ENCODE measurements at places on chromosomes 16 and 17.

DNA sequence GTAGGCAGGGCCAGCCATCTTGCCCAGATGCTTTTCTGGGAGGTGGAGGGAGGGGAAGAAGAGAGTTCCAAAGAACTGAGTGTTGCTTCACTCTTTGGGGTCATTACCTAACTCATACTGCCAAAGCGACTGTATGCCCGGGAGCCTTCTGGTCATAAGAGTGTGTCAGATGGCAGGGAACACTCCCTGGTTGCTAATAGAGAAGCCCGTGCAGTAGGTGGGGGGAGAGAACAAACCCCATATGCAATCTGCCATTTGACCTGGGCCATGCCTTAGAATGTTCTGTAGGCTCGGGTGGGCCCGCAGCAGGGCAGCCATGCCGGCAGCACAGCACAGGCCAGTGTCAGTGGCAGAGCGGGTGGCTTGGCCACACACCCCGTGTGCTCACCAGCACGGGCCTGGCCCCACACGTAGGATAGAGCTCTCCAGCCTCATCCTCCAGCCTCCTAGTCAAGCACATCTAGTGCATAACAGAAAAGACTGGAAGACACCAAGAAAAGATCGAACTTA is 120.5 kb downstream of the SOCS1 start:
- DNase-seq = no peak

GRCh38 chr16:71264299-71264698 is 24.9 kb downstream of the CMTR2 start:
- DNase-seq = no peak

DNA sequence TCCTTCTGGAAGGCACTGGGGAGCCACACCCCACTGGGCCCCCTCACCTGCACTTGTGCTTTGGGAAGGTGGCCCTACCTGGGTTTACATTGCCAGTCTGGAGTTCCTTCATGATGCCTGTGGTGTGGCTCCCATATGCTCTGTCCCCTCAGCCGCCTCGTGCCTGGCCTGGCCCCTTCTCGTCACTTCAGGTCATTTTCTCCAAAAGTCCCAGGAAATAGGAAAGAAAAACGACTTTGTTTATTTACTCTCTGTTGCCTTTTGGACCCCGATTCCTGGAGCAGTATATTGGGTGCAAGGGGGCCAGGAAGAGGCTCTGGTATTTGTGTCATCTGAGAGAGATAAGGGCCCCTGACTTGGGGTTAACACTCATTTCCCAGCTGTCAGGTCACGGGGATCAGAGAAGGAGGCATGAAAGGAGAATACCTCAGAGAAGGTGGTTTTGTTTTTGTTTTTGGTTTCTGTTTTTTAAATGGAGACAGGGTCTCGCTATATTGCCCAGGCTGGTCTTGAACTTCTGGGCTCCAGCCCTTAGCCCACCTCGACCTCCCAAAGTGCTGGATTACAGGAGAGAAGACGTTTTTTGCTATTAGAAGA is 4.7 kb downstream of the SOCS3 start:
- DNase-seq = no peak

GRCh38 chr16:78503602-78504001 is 404.1 kb downstream of the WWOX start:
- peak; percentile 31 for DNase-seq

DNA sequence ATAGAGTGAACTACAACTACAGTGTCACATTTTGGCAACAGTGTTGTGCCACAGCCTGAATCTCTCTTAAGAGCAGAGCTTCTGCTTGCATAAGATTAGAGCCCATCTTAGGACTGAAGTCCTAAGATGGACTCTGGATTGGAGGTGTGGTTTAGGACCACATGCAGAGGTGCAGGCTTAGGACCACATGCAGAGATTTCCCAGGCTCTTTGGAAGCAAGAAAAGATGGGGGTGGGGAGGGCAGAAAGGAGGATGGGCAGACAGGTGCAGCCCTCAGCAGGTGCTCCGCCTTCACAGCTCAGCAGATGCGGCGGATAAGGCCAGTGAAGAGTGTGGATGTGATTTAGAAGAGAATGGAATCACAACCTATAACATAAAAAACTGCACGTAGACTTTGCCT is 128.7 kb downstream of the TANGO6 start:
- no peak for DNase-seq

- DNase-seq = no peak
Observed at GRCh38 chr17:14204084-14204483, 32.6 kb downstream of the CDRT15 start.

GRCh38 chr17:73705594-73705993 is 61.3 kb upstream of the SDK2 start:
- DNase-seq = no peak

DNA sequence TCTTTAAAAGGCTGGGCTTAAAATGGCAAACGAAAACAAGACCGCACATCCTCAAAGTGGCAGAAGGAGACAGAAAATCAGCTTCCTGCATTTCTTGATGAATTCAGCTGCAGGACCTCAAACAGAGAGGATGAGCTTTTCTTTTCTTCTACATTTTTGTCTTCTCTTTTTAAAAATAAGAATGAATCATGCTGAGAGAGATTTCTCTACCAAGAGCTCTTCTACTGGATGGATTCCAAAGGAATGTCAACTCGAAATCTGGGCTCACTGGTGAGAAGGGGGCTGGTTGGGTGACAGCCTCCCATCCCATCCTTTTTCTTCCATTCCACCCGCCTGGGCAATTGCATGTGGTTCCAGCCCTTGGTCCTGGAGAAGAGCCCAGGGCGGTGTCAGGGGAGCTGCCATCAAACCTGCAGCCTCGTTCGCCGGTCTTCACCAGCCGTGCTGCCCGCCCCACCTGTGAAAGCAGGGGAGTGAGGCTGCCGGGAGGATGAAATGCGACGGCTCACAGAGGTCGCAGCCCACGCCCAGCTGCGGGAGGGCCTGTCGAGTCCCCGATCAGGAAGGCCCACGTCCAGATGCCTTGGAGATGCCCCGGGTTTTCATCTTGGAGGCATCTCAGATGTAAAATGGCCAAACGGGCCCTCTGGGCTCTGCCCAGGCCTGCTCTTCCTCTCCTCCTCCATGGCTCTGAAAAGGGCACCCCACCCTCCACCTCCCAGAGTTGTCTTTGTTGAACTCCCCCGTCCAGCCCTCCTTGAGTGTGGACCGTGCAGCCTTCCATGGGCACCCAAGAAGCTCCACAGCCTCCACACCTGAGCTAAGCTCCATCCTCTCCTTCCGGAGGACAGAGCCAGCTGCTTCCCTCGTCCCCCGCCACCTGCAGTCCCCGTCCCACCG is 121.9 kb downstream of the FOXL1 start:
- DNase-seq = no peak

DNA sequence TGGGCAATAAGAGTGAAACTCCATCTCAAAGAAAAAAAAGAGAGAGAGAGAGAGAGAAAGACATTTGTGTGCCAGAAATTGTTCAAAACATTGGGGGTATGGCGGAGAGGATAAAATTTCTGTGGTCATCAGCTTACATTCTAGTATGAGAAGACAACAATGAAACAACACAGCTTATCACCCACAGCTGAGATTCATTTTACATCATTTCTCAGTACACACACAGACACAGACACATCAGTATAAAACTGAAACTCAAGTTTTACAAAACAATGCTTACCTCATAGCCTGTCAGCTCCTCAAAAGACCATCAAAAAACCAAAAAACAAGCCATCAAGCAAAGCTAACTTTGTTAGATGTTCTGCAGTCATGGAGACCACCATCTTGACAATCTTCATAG is 31.4 kb upstream of the CNEP1R1 start:
- DNase-seq = no peak

- no peak for DNase-seq
Observed at GRCh38 chr16:351804-352520, 561 bp downstream of the AXIN1 start.

DNA sequence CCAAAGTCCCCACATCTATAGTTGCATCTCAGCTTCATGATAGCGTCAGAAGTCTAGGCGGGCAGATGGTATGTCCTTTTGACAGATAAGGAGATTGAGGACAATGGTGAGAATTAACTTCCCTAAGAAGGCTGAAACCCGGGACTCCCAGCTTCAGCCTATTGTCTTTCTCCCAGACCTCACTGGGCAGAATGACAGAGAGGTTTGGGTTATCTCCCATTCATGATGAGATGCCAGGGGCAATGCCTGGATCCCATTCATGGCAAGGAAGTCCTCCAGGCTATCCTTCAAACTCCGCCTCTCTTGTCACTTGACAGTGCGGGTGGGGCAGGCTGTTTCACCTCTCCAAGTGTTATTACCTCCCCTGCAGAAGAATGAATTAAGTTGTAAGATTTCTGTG is 100.3 kb downstream of the IRX5 start:
- DNase-seq = no peak

DNA sequence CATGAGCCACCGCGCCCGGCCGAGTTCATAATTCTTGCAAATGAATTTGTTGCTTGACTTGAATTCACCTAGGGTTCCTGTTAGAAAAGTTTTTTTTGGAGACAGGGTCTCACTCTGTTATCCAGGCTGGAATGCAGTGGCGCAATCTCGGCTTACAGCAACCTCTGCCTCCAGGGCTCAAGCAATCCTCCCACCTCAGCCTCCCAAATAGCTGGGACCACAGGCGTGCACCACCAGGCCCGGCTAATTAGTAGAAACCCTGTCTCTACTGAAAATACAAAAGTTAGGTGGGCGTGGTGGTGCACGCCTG is 99.8 kb downstream of the MYH11 start:
- DNase-seq = no peak

- no peak for DNase-seq
Observed at GRCh38 chr17:57721967-57722703, 23.0 kb downstream of the CCDC182 start.

DNA sequence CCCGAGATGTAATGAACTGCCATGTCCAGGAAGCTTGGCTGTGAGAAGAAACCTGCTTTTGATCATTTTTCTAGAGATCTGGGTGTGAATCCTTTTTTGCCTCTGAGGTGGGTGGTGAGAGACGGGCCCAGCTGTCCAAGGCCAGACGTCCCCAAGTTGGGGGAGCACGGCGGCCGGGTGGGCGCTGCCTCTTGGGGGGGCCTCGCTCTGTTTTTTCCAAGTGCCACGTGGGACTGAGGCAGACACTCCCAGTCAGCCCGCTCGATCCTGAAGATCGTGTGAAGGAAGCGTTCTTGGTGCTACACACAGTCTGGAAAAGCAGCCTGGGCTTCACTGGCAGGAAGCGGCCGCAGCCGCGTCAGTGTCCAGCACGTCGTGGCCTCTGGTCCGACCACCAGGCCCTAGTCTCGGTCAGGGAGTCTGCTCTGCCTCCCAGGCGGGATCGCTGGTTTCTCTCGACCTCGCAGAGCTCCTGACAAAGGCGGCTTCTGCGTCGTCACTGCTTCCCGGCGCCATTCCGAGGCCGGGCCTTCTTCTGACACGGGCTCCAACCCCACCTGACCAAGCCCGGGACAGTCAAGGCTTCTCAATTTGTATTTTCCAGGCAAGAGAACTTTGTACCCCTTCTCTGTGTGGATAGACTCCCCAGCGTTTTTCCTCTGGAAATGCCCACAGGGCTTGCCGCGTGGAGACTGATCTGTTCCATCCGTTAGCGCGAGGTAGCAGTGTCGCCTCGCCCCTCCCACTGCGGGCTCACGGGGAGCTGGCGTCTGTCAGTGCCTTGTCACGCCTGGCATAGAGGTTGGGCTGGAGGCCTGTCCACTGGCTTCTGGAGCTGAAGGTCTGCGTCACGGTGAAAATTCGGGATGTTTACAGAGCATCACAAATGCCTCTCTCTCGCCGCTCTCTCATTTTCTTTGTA is 12.4 kb downstream of the PRSS27 start:
- DNase-seq = no peak

GRCh38 chr17:72282439-72283029 is 161.7 kb downstream of the SOX9 start:
- no peak for DNase-seq

DNA sequence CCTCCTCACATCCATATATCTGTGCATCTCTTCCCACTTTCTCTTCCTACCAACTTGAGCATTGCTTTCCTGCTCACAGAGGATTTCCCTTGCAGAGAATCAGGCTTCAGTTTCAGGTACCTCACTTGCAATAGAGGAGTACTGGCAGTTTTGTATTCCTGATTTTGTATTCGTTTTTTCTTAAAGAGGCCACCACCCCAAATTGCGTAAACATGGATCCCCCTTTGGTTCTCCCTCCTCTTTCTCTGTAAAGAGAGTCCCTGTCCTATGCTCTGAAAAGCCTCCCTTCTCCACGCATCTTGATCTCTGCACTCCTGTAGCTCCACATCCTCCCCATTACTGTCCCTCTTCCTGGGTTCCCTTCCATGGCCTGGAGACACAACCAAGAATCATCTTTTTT is 32.2 kb downstream of the TEKT3 start:
- no peak for DNase-seq

DNA sequence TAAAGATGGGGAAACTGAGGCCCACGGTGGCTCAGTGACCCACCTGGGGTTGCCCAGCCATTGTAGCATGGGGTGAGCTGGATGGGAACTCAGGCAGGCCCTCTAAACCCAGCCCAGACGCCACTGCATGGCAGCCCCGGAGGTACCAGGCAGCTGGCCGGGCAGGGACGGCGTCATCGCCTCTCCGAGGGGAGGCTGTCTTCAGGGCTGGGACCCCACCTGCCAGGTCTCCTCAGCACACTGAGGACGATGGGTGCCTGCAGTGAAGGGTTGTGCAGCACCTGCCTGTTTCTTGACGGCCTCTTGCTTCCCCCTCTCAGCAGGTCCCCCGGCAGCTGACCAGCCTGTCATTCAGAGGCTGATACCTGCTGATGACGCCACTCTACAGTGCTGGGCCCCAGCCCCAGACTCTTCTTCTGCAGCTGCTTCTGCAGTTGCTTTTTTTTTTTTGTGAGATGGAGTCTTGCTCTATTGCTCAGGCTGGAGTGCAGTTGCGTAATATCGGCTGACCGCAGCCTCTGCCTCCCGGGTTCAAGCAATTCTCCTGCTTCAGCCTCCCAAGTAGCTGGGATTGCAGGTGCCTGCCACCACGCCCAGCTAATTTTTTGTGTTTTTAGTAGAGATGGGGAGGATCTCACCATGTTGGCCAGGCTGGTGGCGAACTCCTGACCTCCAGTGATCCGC is 24.7 kb downstream of the RNF213 start:
- no peak for DNase-seq

- no peak for DNase-seq
Observed at GRCh38 chr17:39872751-39873150, 4.7 kb downstream of the ZPBP2 start.

- DNase-seq = no peak
Observed at GRCh38 chr17:31078290-31078689, 16.5 kb upstream of the NF1 start.

DNA sequence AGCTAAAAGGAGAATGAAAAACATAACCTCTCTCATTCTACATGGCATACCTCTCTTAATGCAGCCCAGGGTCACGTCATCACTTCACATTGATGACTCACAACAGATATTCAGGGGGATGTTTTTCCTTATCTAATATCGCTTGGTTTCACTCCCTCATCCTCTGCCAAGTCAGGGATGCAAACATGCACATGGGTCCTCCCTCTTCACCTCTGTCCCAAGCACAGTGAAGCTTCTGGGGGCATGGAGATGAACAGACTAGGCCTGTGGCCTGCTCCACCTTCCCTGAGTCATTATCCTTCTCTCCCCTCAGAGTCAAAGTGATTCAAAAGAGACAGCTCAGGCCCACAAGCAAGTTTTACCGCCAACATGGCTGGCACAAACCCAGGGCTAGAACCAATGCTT is 2.3 kb upstream of the MT2A start:
- DNase-seq = no peak
